Fibroblast of skin of left quadriceps (primary cell): ENCODE measurements at places on chromosomes 2 and 18.

DNA sequence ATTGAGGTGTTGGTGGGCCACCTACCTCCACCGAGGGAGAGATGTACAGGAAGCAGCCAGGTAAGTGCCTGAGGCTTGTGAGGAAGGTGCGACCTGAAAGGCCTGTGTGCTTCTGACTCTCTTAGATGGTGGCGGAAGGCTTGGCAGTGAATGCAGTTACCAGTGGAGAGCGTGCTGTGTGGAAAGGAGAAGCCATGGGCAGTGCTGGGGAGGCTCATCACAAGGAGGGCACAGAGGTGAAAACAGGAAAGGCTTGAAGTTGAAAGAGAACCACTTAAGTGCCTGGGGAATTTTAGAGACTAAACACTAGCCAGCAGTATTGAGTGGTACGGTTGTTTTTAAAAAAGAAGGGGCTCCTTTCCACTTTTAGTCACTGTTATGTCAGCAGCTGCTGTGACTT lies 130.9 kb downstream of the ZNF407 start:
- no peak for DNase-seq

- DNase-seq: no peak
These were observed 147.2 kb upstream of the SLC1A4 start for GRCh38 chr2:64842030-64842429.

DNA sequence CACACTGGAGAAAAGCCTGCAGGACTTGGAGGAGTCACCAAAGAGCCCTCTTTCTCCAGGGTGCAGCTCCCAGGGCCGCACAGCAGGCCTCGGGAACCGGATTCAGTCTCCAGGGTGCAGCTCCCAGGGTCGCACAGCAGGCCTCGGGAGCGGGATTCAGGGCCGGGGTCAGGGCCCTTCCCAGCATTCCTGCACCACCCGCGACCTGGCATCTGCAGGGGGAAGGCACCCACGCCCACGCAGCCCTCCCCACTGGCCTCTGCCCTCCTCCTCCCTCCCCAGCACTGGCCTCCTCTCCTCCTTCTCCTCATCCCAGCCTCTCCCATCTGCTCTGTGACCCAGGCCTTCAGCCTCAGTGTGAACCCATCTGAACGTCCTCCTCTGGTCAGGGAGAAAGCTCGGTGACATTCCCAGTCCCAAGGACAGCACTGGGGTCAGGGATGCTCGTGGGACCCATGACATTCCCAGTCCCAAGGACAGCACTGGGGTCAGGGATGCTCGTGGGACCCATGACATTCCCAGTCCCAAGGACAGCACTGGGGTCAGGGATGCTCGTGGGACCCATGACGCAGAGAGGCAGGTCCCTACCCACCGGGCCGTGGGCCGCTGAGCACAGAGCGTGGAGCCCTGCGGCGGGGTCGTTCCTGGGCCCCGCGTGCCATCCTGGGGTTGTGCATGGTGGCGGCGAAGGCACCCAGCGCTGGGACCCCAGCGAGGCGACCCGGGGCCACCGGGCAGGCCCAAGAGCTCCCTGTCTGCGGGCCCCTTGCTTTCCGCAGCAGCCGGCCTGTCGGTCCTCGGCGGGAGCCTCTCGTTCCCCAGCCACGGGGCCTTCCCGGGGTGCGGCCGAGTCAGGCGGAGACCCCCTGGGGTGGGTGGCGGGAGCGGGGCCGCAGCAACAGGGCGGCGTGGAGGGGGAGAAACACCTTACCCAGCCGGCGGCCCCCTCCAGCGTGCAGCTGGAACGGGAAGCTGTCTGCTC lies 550.2 kb upstream of the SALL3 start:
- no peak for DNase-seq

- DNase-seq: no peak
These were observed 504 bp downstream of the ASAP2 start for GRCh38 chr2:9206991-9207640.

- peak; percentile 67 for DNase-seq
These were observed 151.6 kb downstream of the DTNB start for GRCh38 chr2:25521665-25522387.

- no peak for DNase-seq
These were observed 94.1 kb downstream of the DNER start for GRCh38 chr2:229620289-229620688.

DNA sequence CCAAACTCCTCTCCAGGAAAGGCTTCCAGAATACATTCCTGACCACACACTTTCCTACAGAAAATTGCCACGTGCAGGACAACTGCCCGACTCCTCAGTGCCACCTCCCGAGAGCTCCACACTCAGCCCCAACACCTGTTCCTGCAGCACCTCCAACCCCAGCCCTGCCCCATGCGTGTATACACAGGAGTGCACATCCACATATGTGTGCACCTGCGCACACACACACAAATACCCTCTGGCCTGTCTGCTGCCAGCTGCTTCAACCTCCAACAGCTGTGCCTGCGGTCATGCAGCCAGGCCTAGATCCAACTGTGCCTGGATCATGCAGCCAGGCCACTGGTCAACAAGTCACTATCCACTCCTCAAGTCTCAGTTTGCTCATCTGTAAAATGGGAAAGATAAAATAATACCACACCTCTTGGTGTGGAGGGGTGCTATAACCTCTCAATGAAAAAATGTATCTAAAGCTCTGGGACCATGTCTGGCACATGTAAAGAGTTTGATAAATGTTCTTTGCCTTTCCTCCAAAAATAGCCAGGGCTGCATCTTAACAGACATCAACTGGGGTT lies 152.1 kb upstream of the ID2 start:
- no peak for DNase-seq

- peak; percentile 85 for DNase-seq
These were observed 40.7 kb downstream of the CMPK2 start for GRCh38 chr2:6824962-6825361.

DNA sequence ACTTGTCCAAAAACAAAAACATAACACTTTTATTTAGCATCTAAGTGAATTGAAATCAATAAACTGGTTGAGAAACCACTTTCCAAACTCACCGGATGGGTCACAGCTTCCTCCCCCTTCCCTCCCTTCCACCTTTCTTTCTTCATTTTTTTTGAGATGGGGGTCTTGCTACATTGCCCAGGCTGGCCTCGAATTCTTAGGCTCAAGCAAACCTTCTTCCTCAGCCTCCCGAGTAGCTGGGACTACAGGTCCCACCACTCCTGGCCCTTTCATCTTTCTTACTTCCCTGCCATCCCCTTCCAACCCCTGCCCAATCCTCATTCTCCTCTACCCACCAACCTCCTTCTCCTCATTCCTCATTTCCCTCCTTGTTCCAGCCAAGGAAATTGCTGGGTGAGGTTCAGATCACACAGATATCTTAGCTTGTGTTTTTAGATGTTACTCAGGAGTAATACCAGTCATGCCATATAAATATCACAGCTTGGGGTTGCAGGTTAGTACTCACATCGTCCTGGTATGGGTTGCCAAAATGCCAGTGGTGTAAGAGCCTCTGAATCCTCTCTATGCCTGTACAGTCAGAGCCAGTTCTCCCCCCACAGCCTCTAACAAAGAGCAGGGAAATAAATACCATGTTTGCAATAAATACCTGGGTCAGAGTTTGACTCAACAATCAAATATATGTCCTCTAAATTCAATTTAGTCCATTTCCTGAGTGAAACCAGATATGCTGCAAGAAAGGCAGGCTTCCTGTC lies 132.7 kb upstream of the NDUFV2 start:
- DNase-seq: no peak

- DNase-seq: no peak
These were observed 156.1 kb downstream of the FAM210A start for GRCh38 chr18:13570216-13570615.

GRCh38 chr2:65300134-65300760 lies 72.6 kb downstream of the ACTR2 start:
- no peak for DNase-seq

GRCh38 chr2:234181121-234181520 lies 130.6 kb downstream of the SPP2 start:
- no peak for DNase-seq

DNA sequence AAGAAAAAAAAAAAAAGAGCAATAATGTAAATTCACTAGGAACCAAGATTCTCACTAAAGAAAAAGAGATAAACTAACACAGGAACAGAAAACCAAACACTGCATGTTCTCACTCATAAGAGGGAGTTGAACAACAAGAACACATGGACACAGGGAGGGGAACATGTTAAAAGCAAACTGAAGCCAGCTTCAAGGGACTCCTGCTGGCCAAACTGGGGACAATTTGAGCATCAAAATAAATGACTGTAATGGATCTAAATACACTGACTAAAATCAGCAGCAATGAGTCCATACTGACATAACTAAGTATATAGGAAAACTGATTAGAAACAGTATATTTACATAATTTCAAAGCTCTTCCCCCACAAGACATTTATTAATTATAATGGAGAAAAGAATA lies 73.0 kb downstream of the FARSB start:
- DNase-seq: no peak

DNA sequence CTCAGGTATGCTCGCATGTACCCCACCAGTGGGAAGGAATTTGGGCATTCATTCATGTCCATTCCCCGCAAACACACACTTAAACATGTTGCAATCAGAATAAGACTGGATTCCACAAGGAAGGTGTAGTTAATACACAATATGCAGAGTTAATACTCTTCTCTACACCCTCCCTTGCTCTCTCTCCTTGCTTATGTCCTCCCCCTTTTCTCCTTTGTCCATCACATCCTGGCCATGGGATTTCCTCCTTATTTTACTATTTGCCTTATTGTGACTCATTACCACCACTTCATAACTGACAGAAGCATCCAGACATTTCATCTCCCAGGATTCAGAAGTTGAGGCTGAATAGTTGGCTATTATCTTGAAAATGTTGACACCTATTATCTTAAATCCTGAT lies 473.8 kb upstream of the SPHKAP start:
- DNase-seq: no peak

- peak; percentile 28 for DNase-seq
These were observed 66.8 kb downstream of the HNRNPLL start for GRCh38 chr2:38535744-38536506.

GRCh38 chr2:118151831-118152230 lies 63.6 kb downstream of the INSIG2 start:
- no peak for DNase-seq

DNA sequence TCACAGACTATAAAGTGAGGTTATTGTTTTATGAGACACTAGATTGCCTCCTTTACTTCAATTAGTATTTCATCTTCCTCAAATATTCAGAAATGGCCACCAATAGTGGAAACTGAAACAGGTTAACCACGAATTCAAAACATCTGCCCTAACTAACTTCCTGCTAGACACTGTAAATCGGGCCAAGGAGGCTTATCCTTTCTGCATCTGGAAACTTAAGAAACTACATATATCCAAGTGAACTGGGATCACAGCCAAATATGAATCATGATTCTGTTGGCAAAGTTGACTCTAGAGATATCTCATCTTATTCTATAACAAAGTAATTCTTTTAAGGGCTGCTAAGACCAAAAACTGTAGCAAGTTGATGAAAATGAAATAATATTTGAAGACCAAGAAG lies 136.6 kb upstream of the ZC3H15 start:
- DNase-seq: peak; percentile 69

- no peak for DNase-seq
These were observed 301.6 kb upstream of the LRATD1 start for GRCh38 chr2:14330884-14331283.

DNA sequence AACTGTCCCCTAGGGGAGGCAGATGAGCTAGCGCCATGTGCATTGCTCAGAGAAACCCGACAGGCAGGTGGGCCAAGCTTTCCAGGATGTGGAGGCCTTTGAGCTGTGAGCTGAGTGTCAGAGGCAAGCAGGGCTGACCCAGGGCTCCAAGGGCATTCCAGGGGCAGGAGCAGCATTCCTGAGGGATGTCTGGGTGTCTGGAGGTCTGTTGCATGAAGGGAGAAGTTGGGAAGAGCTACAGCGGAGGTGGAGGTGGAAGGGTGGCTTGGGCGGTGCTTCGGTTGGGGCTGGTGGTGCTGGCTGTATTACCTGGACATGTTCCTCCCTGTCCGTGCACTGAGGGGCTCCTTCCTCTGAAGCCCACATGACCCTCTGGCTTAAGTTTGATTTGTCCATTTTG lies 102.8 kb downstream of the RNF144A start:
- DNase-seq: no peak

GRCh38 chr2:161905389-161906046 lies 168.5 kb downstream of the DPP4 start:
- DNase-seq: no peak

GRCh38 chr2:150274108-150274507 lies 213.4 kb downstream of the RND3 start:
- no peak for DNase-seq

- DNase-seq: no peak
These were observed 162.0 kb downstream of the LTBP1 start for GRCh38 chr2:33108483-33109443.

GRCh38 chr18:47484068-47484467 lies 232.6 kb upstream of the SKOR2 start:
- no peak for DNase-seq

- peak; percentile 89 for DNase-seq
These were observed 1.6 kb upstream of the GPR45 start for GRCh38 chr2:105239924-105240323.

GRCh38 chr18:64513401-64513800 lies 364.5 kb upstream of the LINC00305 start:
- no peak for DNase-seq

DNA sequence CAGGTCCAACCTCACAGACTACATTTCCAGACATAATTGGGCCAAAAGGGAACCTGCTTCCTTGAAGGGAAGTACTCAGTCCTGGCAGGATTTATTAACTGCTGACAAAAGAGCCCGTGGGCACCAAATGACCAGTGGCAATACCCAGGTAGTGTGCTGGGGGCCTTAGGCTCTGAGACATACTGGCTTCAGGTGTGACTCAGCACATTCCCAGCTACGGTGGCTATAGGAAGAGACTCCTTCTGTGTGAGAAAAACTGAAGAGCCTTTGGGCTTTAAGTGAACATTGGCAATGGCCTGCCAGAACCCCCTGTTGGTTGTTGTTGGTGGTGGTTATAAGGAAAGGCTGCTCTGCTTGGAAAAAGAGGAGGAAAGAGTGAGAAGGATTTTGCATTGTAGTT lies 401.8 kb downstream of the KCNJ3 start:
- no peak for DNase-seq

- DNase-seq: no peak
These were observed 256.9 kb downstream of the DCC start for GRCh38 chr18:52596748-52597435.

DNA sequence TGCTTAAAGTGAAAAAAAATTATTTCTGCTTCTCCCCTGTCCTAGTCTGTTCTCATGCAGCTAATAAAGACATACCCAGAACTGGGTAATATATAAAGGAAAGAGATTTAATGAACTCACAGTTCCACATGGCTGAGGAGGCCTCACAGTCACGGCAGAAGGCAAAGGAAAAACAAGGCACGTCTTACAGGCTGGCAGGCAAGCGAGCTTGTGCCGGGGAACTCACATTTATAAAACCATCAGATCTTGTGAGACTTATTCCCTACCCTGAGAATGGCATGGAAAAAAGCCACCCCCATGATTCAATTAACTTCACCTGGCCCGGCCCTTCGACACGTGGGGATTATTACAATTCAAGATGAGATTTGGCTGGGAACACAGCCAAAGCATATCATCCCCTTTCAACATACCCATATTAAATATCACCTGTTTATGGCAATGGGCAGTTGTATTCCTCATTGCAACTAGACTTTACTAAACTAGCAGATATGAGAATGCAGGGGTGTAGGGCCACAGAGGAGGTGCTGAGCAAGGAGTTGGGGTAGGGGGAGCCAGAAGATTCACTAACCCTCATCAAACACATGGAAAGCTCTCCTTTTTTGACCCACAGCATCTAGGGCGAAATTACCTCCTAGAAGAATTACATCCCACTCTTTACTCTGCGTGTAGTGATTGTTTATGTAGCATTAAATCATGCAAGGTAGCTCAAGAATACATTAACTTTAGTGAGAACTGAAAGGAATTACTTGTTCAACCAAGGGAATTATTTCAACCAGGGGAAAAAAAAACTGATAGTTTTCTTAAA lies 183.3 kb upstream of the DOK6 start:
- DNase-seq: no peak
